ENCODE measurements at places on chromosomes 5 and 9.
A peak's percentile ranks its signal among the peaks of the same experiment; 100 is the strongest.

GRCh38 chr5:160036243-160036642, 27.3 kb downstream of the TTC1 start:
- no peak for DNase-seq

- DNase-seq, result no peak
Observed at GRCh38 chr5:124199893-124200292, 546.5 kb downstream of the ZNF608 start.

GRCh38 chr9:76738402-76738801, 25.8 kb upstream of the PCA3 start:
- DNase-seq, result no peak

GRCh38 chr5:116814626-116815385, 240.2 kb upstream of the SEMA6A start:
- no peak for DNase-seq

- no peak for DNase-seq
Observed at GRCh38 chr5:121698690-121699089, 153.0 kb upstream of the FTMT start.

DNA sequence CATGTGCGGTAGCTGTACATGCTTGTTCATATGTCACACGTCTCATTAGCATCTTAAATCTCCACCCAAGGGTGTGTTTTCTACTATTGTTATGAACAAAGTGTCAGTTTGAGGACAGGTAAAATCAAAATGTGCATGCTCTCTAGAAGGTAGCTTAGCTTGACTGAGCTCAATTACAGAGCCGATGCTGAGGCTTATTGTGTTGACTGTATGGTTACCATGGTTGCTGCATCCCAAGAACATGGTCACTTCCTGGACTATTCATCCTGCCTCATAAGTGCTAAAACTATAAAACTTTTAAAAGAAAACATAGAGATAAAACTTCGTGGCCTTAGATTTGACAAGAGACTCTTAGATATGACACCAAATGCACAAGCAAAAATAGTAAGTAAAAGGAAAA, 426.1 kb upstream of the CTNND2 start:
- DNase-seq, result no peak

DNA sequence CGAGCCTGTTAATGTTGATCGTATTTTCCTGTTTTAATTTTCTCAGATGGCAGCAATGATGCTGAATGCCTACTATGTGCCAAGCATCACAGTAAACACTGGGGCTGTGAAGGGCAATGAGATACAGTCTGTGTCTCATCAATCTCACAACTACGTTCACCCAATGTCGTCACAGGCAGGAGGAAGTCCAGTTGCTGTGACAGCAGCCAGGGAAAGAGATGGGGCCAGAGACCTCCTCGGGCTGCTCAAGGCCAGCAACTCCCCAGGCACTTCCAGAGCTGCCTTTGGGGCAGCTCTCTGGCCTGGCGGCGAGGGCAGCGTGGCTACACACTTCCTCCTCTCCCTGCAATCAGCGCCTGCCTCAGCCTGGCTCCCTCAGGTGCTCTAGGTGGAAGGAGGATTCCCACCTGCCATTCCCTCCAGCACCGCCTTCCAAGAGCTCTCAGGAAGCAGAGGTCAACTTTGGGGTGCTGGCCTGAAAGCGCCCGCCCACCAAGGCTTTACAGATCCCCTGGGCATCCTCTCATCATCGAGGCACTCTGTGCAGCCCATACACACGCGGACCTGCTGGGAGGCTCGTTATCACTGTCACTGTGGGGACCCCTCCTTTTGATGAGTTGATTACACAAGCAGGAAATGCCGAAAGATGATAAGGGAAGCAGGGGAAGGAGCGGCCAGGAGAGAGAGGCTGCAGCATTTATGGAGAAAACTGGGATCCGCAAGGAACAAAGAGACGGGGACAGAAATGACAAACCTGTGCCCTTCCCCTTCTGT, 159.2 kb downstream of the ZDHHC21 start:
- no peak for DNase-seq

GRCh38 chr5:51622161-51622790, 239.0 kb downstream of the ISL1 start:
- DNase-seq, result no peak

GRCh38 chr9:20651939-20652338, 29.6 kb upstream of the MLLT3 start:
- DNase-seq, result no peak

DNA sequence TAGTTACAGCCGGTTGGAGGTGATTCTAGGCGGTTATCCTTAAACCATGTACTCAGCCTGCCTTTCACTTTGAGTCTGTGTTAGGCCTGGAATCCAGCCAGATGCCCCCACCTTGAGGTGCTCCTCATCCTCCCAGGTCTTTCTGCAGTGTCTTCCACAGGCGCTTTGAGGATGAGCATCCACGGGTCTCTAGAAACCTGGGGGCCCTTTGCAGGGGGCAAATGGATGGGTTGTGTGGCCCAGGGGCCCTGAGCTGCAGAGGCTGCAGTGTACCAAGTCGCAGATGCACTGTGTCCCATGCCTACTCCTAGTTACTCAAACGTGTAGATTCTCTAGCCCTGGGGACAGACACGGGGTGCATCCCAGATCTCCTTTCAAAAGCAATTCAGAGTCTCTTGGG, 242.1 kb upstream of the IRX1 start:
- DNase-seq, result no peak

GRCh38 chr9:1005043-1005667, 28.7 kb downstream of the DMRT3 start:
- DNase-seq, result peak; percentile 5

- no peak for DNase-seq
Observed at GRCh38 chr9:26605367-26605766, 287.2 kb downstream of the CAAP1 start.

- no peak for DNase-seq
Observed at GRCh38 chr9:79028101-79028500, 543.7 kb upstream of the TLE4 start.

DNA sequence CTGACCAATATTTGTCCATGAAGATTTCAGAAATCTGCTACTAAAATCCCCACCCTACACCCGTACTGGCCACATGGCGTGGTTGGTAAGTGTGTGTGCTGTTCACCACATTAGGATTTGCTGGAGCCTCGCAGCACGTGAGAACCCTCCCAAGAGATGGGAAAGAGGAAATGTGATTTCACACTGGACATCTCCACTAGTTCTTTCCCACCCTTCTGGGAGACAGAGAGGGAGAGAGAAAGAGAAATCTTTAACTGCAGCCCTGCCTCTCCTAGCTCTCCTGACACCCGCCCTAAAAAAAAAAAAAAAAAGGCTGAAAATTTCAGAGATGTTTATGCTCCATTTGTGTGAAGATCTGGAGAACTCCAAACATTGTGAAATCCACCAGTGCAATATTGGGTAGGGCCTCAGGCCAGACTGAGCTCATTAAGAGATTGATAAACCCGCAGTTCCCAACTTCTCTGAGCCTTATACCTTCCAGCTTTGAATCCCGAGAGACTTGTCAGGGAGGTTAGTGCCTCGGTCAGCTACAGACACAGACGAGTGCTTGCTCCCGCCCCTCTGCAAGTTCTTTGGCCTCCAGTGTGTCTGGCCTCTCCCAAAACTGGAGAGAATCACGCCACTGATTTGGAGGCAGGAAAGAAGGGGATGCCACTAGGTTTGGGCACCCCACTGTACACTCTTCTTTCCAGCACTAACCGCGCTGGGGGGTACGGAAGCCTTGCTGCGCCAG, 1.9 kb downstream of the SPRY4 start:
- no peak for DNase-seq

GRCh38 chr9:18982262-18982620, 50.8 kb downstream of the SAXO1 start:
- DNase-seq, result no peak

DNA sequence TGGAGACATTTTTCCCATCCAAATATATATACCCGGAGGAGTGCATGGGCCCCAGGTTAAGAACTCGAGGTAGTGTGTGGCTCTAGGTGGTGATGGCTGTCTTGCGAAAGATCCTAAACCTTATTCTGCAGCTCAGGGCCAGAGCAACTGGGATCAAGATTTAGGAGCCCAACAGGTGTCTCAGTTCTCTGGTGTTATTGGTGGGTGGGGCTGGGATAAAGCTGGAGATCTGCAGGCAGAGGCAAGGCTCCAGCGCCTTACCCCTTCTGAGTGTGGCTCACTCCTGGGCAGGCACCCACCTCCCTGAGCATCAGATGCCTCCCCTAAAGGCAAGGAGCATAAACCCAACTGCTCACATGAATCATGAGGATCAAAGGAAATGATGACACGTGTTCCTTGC, 11.2 kb downstream of the UBE2QL1 start:
- no peak for DNase-seq

DNA sequence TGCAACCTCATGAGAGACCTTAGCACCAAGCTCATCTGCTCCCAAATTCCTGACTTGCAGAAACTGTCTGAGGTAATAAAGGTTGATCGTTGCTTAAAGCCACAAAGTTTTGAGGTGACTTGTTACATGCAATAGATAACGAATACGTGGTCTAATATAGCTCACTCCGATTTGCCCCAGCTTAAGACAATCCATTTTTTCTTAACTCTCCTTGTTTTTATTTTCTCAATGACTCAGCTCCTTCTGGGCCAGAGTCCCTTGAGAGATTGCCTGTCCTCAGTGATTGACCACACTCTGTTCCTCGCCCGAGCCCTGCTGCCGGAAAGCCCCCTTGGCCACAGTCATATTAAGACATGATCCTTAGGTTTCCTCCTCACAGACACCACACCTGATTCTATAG, 63.7 kb upstream of the FANCC start:
- DNase-seq, result no peak

- DNase-seq, result no peak
Observed at GRCh38 chr5:88708021-88708420, 175.0 kb downstream of the MEF2C start.

GRCh38 chr9:136599811-136600660, 54.2 kb upstream of the NOTCH1 start:
- DNase-seq, result no peak

- no peak for DNase-seq
Observed at GRCh38 chr5:151181818-151182523, 24.4 kb upstream of the ANXA6 start.

GRCh38 chr5:36089989-36090388, 23.3 kb upstream of the UGT3A2 start:
- no peak for DNase-seq

DNA sequence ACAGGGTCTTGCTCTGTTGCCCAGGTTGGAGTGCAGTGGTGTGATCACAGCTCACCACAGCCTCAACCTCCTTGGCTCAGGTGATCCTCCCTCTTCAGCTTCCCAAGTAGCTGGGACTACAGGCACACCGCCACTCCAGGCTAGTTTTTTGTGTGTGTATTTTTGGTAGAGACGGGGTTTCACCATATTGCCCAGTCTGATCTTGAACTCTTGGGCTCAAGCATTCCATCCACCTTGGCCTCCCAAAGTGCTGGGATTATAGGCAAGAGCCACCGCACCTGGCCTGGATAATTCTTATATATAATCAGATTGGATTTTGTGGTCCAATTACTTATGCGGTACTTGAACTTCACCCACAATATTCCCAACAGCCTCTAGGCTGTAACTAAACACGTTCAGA, 19.8 kb downstream of the CCDC69 start:
- DNase-seq, result no peak

DNA sequence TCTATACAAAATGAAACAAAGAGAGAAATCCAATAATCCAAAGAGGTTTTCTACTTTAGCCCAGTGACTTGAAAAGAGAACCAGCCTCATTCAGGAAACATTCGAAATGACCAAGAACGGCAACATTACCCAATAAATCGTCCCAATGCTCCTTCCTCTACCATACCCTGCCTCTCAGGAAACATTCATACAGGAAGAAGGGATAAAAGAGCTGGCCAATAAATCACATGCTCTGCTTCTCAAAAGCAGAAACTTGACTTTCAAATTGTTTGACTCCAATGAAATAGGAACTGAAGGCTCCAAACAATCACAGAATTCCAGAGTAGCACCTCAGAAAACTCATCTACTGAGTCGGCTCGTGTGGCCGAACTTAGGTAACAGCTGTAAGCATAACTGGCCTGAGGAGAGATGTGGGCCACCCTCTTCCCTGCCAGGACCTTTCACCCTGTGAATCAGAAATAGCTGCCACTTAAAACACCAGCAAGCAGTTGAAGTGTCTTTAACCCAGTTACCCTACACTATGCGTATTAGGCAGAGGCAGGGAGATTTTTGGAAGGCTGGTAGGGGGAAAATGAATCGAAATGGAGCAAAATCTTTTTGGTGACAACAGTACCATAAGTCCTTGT, 14.6 kb downstream of the ARL15 start:
- no peak for DNase-seq

- DNase-seq, result no peak
Observed at GRCh38 chr9:69326261-69326660, 1.2 kb downstream of the ENTREP1 start.

GRCh38 chr5:171906066-171906570, 100.3 kb downstream of the FBXW11 start:
- DNase-seq, result no peak

DNA sequence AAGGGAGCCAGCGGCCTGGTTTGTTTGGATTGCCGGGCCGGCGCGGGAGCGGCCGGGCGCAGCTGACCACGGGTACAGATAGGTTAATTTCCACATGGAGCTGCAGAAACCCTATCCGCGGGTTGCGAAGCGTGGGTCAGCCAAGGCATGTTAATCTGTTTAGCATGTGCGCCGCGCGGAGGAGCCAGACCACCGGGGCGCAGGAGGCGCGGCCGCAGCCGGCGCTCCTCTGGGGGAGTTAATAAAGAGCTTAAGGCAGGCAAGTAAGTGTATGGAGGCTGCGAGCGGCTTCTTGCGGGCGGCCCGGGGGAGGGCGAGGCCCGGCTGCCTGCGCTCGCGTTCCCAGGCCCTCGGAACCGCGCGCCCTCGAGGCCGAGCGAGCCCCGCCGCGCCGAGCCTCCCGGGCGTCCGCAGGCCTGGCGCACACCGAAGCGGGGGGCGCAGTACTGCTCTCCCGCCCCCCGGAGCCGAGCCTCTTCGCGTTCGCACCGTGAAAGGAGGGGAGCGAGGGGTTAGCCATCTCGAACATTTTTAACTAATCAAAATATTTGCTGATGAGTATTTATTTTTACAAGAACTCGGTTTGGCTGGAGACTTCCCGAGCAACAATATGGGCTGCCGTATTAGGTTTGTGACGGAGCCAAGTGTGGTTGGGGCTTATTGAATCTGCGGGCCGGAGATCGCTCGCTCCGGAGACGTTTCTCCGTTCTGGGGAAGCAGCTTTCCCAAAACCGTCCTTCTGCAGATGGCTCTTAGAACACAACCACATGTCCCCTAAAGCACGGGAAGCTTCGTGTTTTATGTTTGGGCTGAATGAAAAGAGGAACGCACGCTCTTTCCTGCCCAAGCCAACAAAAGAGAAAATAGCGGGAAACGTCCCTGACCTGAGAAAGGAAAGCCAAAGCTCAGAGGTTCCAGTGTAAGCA, 28.8 kb downstream of the FOXD1 start:
- DNase-seq, result no peak

All from CD4-positive, alpha-beta T cell treated with Interleukin-6 at 100 ng/mL for 8 hours (primary cell).